Dermis blood vessel endothelial cell (primary cell): ENCODE measurements at places on chromosomes 7 and 10.

DNA sequence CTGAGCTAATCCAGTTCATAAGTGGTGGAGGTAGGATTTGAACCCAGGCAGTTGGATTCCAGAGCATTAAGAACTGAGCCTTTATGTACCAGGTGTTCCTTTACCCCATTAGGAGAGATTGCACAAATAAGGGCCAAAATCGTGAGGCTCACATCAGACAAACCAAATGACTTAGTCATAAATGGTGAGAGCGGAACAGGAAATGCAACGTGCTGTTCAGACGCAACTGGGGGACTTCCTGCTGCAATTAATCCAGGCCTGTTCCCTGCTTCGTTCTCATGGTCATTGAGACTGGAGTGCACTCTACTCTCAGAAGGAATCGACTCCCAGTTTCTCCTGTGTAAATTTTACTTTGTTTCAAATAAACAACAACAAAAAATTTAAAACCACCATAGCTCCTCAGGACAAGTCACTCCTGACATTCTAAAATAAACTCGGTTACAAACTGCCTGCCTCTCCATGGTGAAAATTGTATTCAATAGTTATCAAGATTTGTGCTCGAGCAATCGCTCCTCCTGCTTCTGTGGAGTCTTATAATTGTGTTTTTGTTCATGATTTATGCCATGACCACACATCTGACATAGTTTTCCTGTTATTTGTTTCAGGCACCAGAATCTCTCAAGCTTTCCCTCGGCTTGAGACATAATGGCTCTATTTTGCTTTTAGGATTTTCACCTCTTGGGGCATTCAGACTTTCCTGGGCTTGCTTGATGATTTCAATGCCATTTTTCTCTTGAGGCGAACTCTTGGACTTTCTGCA, 115.3 kb upstream of the BMPER start:
- peak; percentile 35 for DNase-seq

GRCh38 chr7:136874393-136875032, 6.1 kb downstream of the CHRM2 start:
- peak; percentile 35 for DNase-seq

DNA sequence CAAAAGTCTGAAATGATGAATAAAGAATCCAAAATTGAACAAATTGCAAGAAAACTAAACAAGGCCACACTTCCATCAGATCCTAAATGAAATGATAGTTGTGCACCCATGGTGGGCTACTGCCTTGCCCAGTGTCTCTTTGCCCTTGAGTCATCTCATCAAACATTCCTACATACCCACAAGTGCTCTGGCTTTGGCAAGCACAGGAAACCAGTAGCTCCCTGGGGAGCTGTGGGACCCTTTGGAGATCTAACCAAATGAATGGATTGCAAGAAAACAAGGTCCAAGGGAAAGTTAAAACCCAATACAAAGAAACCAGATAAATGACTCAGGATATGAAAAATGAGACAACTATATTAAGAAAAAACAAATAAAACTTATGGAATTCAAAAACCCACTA, 129.8 kb upstream of the TMEM229A start:
- no peak for DNase-seq

- peak; percentile 68 for DNase-seq
These were observed 246.5 kb downstream of the COBL start for GRCh38 chr7:51070151-51070550.

GRCh38 chr10:60537697-60538096, 148.0 kb upstream of the ANK3 start:
- no peak for DNase-seq

GRCh38 chr10:53458007-53458406, 685.4 kb upstream of the MBL2 start:
- DNase-seq = no peak

DNA sequence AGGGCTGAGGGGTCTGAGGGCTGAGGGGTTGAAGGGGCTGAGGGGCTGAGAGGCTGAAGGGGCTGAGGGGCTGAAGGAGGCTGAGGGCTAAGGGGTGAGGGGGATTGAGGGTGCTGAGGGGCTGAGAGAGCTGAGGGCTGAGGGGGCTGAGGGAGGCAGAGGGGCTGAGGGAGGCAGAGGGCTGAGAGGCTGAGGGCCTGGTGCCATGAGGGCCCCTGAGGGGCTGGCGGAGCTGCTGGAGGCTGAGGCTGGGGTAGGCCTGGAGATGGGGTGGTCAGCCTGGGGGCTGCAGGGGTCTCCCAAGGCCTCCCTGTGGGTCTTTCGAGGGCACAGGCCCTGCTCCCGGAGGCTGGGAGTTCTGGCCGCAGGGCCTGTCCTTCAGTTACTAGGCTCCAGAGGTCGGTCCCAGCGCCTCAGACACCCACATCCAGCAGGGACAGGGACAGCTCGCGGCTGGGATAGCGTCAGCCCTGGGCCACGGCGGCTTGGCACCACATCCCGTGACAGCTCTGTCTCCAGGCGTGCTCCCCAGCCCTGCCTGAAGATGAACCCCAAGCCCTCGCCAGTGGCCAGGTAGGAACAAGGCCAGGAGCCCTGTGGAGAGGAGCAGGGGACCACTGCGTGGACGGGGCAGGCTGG, 16.9 kb downstream of the MYO1G start:
- DNase-seq = no peak
